Aorta (tissue), 5 donors: ENCODE measurements at places on chromosomes 12 and 14. TPM values are rescaled to one million over a fixed set of nuclear protein-coding genes. Genes with fewer than 3 reads are reported as not detected.
A peak's percentile ranks its signal among the peaks of the same experiment; 100 is the strongest.

The MYF6 gene
- not detected for total RNA-seq

DNA sequence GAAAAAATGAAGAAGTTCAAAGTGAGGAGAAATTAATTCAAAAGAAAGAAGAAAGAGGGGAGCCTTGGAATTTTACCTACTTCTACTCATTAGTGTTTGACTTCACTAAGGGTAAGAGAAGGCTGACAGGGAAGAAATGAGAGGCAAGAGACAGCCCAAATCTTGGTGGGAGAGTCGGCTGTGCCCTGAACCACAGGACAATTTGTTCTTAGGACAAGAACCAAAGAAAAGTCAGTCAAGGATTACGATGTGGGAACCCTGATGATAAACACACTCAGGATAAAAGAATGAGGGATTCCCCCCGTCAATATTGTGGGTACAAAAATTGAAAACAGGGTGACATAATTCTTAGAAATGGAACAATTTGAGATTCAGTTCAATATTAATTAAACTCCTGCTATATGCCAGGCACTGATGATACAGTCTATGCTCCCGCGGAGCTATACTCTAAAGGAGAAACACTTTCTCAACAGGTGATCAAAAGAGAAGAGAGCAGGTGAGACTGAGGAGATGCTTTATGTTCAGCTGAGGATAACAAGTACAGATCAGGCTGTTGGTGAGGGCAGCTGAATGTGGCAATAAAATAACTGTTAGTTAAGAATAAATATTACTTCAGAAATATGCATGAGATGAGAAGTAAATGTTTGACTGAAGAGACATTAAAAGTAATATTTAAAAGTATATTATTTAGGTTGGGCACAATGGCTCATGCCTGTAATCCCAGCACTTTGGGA is 175.4 kb downstream of the SLC25A21 start:
- no peaks in the 10 kb centered on the region for H3K4me1 ChIP-seq
- DNase-seq = no peak
- H3K27me3 ChIP-seq = no peaks in the 10 kb centered on the region
- H3K36me3 ChIP-seq = no peaks in the 10 kb centered on the region

The NOVA1 gene
- total RNA-seq = 38.7 TPM

GRCh38 chr14:89243741-89244140 is 173.3 kb downstream of the FOXN3 start:
- no peak overlapping the region for H3K4me3 ChIP-seq
- peaks cover 7% of the 10 kb centered on the region for H3K4me1 ChIP-seq
- H3K36me3 ChIP-seq = no peaks in the 10 kb centered on the region
- no peak for DNase-seq
- no peaks in the 10 kb centered on the region for H3K27me3 ChIP-seq

GRCh38 chr12:48339442-48340117 is 11.1 kb downstream of the ZNF641 start:
- H3K36me3 ChIP-seq = peaks cover 9% of the 10 kb centered on the region
- no peak overlapping the region for H3K4me3 ChIP-seq
- no peaks in the 10 kb centered on the region for H3K4me1 ChIP-seq

GRCh38 chr12:131959641-131960589 is 10.2 kb downstream of the EP400 start:
- no peak overlapping the region for H3K27ac ChIP-seq
- H3K36me3 ChIP-seq = no peaks in the 10 kb centered on the region
- no peaks in the 10 kb centered on the region for H3K27me3 ChIP-seq
- no peaks in the 10 kb centered on the region for H3K4me1 ChIP-seq
- no peak overlapping the region for H3K4me3 ChIP-seq

GRCh38 chr12:69284131-69284530 is 44.8 kb downstream of the CPSF6 start:
- H3K27me3 ChIP-seq = no peaks in the 10 kb centered on the region
- H3K36me3 ChIP-seq = no peaks in the 10 kb centered on the region
- H3K4me1 ChIP-seq = no peaks in the 10 kb centered on the region
- H3K4me3 ChIP-seq = peak overlapping the region; percentile 41
- H3K27ac ChIP-seq = no peak overlapping the region

- no peak overlapping the region for H3K4me3 ChIP-seq
- no peaks in the 10 kb centered on the region for H3K36me3 ChIP-seq
- H3K27ac ChIP-seq = no peak overlapping the region
- H3K27me3 ChIP-seq = no peaks in the 10 kb centered on the region
Observed at GRCh38 chr12:40635141-40635731, 57.0 kb upstream of the CNTN1 start.

The HCAR3 gene
- total RNA-seq = 0.29 TPM

DNA sequence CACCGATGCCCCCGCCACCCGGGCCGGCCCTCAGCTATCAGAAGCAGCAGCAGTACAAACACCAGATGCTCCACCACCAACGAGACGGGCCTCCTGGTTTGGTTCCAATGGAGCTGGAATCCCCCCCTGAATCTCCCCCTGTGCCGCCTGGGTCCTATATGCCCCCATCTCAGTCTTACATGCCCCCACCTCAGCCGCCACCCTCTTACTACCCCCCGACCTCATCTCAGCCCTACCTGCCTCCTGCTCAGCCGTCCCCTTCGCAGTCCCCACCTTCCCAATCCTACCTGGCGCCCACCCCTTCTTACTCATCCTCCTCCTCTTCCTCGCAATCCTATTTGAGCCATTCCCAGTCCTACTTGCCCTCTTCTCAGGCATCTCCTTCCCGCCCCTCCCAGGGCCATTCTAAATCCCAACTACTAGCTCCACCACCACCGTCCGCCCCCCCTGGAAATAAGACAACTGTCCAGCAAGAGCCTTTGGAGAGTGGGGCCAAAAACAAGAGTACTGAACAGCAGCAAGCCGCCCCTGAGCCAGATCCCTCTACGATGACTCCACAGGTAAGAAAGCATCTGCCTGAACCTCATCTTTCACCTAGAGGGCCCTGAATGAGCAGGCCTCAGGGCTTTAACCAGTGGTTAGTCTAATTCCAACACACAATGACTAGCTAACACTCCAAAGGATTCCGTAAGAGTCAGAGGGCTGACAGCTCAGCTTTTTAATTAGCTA is 851 bp downstream of the YLPM1 start:
- no peaks in the 10 kb centered on the region for H3K27me3 ChIP-seq
- peak overlapping the region; percentile 66 for H3K4me3 ChIP-seq
- H3K4me1 ChIP-seq = peaks cover 2% of the 10 kb centered on the region
- H3K27ac ChIP-seq = no peak overlapping the region
- H3K36me3 ChIP-seq = no peaks in the 10 kb centered on the region

DNA sequence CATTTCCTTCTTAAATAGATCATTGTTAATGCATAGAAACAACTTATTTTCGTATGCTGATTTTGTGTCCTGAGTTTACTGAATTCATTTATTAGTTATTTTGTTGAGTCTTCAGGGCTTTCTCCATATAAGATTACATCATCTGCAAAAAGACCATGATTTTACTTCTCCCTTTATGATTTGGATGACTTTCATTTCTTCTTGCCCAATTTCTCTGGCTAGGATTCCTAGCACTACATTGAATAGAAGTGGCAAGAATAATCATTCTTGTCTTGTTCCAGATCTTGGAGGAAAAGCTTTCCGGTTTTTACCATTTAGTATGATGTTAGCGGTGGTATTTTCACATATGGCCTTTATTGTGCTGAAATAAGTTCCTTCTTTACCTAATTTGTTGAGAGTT is 303.0 kb upstream of the RTL1 start:
- no peak overlapping the region for H3K27ac ChIP-seq
- no peaks in the 10 kb centered on the region for H3K27me3 ChIP-seq
- H3K4me1 ChIP-seq = no peaks in the 10 kb centered on the region
- H3K36me3 ChIP-seq = no peaks in the 10 kb centered on the region
- H3K4me3 ChIP-seq = no peak overlapping the region

The PLEKHG3 gene
- 46.5 TPM for total RNA-seq

The SERPINA6 gene
- total RNA-seq = not detected

DNA sequence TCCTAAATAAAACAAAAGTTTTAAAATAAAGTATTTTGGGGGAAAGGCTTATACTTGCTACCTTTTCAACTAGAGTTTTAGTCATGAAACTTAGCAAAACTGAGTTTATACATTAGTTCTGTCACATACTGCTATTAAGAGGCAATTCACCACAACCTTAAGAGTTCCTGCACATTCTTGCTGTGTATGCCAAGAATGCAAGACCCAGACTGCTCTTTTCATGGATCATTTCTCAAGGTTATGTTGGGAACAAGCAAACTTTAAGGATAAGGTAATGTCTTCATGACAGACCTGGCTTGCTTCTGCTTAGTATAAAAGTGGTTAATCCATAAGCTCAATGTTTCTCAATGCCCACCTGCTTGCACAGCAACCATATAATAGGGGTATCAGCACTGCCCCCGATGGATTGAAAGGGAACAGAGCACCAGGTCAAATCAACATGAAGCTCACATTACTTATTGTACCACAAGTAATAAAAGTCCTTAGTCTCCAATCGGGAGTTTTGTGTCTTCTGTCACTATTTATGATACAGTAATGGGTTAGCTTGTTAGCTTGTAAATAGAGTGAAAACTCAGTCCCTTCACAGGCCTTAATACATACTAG is 67.6 kb downstream of the KIF21A start:
- H3K27ac ChIP-seq = no peak overlapping the region
- H3K27me3 ChIP-seq = no peaks in the 10 kb centered on the region
- DNase-seq = no peak
- no peaks in the 10 kb centered on the region for H3K36me3 ChIP-seq

DNA sequence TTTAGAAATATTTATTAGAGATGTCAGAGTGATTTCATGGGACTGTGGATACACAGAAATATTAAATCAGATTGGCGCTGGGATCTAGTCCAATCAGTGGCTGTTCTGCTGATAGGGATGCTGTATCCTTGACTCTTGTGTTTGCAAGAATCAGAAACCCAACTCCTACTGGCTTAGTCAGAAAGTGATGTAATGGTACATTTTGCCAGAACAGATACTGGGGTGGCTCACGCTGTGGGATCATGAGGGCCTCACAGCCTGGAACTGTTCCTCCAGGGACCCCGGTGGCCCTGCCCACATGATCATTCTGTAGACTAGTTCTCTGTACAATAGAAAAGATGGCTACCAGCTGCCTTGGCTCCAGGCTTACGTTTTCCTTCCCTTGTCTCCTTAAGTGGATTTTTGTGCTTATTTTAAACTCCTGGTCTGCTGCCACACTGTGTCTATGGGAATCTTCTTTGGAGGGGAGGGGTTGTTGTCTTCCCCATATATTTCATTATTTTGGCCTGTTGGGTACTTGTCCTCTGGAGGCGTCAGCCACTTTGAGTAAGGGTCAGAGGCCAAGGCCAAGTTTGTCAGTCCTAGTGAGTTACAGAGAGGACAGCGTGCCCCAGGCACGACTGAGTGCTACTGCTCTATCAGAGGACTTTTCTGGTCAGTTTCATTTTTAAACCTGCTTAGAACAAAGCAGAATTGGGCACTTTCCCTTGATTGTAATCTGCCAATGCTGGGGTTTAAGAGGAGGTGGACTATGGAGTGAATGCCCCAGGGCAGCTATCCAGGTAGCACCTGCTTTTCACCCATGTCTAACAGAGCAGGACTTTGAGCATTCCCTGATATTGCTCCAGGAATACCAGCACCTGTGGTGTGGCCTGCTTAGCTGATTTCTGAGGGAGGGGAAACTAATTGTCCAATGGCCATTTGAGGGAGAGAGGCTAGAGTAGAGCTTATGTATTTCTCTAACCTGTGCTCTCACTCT is 164.3 kb downstream of the SLC5A8 start:
- H3K27ac ChIP-seq = no peak overlapping the region
- H3K27me3 ChIP-seq = no peaks in the 10 kb centered on the region
- DNase-seq = no peak
- no peaks in the 10 kb centered on the region for H3K36me3 ChIP-seq
- H3K4me3 ChIP-seq = no peak overlapping the region

- H3K27ac ChIP-seq = no peak overlapping the region
- DNase-seq = no peak
- no peak overlapping the region for H3K4me3 ChIP-seq
- H3K27me3 ChIP-seq = no peaks in the 10 kb centered on the region
- H3K4me1 ChIP-seq = no peaks in the 10 kb centered on the region
Observed at GRCh38 chr12:4277857-4278256, 4.3 kb downstream of the CCND2 start.

The RGS6 gene
- total RNA-seq = 2.0 TPM

The RPS6KL1 gene
- total RNA-seq = 17.3 TPM

- no peaks in the 10 kb centered on the region for H3K36me3 ChIP-seq
- DNase-seq = peak; percentile 33
- peaks cover 11% of the 10 kb centered on the region for H3K4me1 ChIP-seq
- no peak overlapping the region for H3K4me3 ChIP-seq
- H3K27ac ChIP-seq = peak overlapping the region; percentile 93
Observed at GRCh38 chr14:64722842-64723447, 18.7 kb downstream of the PLEKHG3 start.
